ENCODE measurements at places on chromosomes 13 and 19. TPM values are rescaled to one million over a fixed set of nuclear protein-coding genes. Genes with fewer than 3 reads are reported as not detected.

ASF1B gene
- 11.9 TPM for total RNA-seq

ZNF30 gene
- 2.9 TPM for total RNA-seq

SRRM5 gene
- total RNA-seq = 0.17 TPM

RFPL4AL1 gene
- total RNA-seq = not detected

SMG9 gene
- total RNA-seq = 8.6 TPM

F2RL3 gene
- total RNA-seq = not detected

USP12 gene
- 29.8 TPM for total RNA-seq

VAV1 gene
- not detected for total RNA-seq

ZNF285 gene
- 9.5 TPM for total RNA-seq

MYO1F gene
- total RNA-seq = 0.17 TPM

REEP6 gene
- total RNA-seq = 4.6 TPM

CYP4F12 gene
- not detected for total RNA-seq

Data from smooth muscle cell of trachea (primary cell).